ENCODE measurements at places on chromosomes 5 and 9.
A peak's percentile ranks its signal among the peaks of the same experiment; 100 is the strongest.

- no peak for DNase-seq
Measured at GRCh38 chr5:169549453-169550100, 34.0 kb upstream of the SPDL1 start.

DNA sequence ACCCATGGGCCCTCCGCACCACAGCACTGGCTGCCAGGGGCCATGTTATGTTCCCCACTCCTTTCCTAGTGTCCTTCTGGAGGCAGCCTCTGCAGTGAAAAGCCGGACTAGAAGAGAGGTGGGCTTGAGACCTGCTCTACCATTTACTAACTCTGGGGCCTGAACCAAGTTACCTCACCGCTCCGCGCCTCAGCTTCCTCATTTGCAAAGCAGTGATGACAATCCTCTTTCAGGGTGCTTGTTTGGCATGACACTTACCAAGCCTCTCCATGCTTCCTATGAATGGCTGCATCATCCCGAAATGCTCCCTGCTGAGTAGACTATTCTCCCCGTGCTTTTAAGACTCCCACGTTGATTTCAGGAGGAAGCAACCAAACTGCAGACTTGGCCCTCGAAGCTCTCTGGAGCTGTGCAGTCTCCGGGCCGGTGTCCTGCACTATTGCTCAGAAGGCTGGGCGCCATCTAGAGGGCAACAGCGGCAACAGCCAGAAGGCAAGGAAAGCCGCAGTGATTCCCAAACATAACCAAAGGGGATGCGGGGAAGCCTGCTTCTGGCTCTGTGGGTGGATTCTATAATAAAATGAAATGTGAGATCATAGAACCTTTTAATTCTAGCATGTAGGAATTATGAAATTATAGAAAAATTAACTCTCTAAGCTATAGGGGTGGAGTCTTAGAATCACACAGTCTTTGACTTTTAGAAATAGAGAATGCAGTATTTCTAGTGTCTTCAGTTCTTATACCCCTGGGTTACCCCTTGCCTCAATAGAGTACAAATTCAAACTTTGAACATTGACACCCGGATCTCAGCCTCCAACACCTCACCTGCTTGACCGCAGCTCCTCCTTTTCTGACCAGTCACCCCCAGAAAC, 599.8 kb upstream of the BRINP1 start:
- DNase-seq: peak; percentile 3

DNA sequence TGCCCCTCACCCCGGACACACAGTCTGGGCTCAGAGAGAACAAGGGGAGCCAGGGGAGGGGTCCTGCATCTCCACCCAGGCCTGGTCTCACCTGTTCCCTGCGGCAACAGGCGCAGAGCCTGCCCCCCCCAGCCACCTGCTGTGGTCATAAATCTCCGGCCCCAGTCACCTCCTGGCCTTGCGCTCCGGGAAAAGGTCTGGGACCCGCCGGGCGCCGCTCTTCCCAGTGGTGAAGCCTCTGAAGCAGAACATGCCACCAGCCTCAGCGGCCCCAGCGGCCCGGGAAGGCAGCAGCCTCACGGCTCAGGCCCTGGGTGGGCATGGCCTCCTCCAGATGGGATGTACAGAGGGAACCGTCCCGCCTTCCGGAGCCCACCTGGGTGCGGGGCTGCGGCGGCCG, 20.6 kb downstream of the NOTCH1 start:
- DNase-seq: no peak

DNA sequence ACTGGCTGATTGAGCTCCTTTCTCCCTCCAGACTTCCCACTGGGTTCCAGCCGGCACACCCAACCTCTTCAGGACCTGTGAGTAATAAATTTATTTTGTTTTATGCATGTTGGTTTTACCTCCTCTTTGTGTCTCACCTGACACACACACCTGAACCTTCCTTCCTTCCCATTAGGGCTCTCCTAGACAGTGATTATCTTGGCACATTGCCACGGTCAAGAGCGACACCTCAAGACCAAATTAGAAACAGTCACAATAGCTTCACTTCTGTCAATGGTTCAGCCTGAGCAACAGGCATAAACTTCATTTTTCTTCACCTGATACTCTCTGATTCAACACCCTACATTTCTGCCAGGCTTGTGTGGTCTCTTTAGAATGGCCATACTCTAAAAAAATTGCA, 296.3 kb upstream of the SMARCA2 start:
- DNase-seq: no peak

- no peak for DNase-seq
Measured at GRCh38 chr5:29367176-29367833, 1826.2 kb upstream of the CDH6 start.

DNA sequence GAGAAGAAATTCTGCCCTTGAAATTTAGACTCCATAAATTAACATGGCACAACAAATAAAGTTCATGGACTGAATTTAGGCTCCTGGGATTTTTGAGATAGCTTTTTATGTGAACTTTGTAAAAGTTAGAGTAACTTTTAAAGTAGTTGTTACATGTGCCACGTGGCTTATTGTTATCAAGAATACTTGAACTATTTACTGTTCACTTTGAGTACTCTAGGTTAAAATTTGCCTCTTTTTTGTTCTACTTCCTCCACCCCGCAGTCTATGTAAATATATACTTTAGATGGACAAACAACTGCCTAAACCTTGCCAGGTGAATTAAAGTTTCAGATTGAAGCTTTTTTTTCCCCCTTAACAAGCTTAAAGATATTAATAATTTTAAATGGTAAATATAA, 457.9 kb downstream of the RAB3C start:
- no peak for DNase-seq

GRCh38 chr9:13570068-13570974, 290.8 kb upstream of the MPDZ start:
- no peak for DNase-seq
